ENCODE measurements at places on chromosomes 11 and 22.

- DNase-seq = no peak
These were observed 187.2 kb downstream of the SPON1 start for GRCh38 chr11:14149683-14150082.

DNA sequence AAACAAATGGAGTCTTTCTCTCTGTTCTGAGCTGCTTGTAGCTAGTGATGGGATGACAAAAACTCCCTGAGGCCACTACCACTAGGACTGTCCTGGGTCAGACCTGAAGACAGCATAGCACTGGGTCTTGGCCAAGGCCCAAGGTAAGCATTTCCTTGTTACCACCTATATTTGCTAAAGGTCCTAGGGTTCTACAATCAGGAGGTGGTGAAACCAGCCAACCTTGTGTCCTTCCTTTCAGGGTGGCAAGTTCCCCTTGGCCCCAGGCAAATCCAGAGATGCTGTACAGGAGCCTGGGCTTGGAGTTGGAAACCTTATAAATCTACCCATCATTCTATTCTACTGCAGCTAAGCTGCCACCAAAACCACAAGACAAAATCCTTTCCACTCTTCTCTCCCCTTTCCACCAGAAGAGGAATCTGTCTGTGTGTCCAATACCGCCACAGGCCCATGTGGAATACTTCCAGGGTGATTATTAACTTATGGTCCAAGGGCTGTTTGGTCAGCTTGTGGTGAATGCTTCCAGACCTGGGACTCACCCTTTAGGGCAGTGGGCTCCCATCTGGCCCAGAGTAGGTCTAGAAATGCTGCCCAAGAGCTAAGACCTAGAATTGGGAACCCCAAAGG lies 16.8 kb downstream of the SLC22A25 start:
- DNase-seq = no peak

- peak; percentile 69 for DNase-seq
These were observed 35.8 kb downstream of the TNKS1BP1 start for GRCh38 chr11:57288771-57289579.

DNA sequence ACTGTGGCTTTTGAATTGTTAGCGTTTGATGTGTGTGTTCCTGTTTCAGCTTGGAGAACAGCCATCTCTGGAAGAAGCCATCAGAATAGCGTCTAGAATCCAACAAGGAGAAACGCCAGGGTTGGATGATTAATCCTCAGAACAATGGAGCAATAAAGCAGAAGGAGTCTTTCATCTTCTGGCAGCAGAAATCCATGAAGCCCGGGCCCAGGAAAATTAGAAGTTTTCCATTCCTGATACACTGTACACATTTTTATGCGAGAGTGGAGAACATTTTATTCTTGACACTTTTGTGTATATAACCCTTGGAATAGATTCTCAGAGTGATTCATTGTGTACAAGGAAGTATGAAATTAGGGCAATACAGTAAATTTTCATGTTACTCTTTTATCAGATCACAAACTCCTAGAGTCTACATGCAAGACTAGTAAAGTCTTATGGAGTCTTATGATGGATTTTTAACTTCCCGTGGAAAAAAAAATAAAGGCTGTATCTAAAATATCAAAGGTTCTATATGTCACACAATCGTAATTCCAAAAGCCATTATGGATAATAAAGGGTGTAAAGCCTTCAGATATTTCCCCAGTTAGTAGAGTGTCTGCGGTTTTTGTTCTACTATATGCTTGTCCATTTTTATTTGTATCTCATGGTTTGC lies 45.9 kb upstream of the WEE1 start:
- DNase-seq = peak; percentile 65

DNA sequence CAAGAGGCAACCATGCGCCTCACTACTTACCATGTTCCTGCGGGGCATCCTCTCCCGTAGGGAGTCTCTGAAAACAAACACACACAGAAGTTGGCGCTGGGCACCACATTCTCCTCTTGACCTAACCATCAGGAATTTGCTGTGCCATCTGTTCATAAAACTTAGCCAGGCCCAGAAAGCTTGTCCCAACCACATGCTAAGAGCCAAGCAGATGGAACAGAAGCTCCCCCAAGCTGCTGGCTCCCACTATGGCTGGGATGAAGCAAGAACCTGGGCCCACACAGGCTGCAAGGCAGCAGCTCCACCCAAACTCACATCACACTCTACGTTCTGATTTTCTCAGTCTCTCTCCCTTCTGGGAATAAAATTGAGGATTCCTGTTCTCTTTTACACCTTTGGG lies 17.4 kb downstream of the HPS4 start:
- peak; percentile 17 for DNase-seq

- no peak for DNase-seq
These were observed 4.9 kb downstream of the SCGB1C1 start for GRCh38 chr11:197741-198235.

- peak; percentile 45 for DNase-seq
These were observed 34.1 kb downstream of the SERGEF start for GRCh38 chr11:17978553-17979287.

GRCh38 chr11:128610721-128611617 lies 23.6 kb upstream of the ETS1 start:
- no peak for DNase-seq

DNA sequence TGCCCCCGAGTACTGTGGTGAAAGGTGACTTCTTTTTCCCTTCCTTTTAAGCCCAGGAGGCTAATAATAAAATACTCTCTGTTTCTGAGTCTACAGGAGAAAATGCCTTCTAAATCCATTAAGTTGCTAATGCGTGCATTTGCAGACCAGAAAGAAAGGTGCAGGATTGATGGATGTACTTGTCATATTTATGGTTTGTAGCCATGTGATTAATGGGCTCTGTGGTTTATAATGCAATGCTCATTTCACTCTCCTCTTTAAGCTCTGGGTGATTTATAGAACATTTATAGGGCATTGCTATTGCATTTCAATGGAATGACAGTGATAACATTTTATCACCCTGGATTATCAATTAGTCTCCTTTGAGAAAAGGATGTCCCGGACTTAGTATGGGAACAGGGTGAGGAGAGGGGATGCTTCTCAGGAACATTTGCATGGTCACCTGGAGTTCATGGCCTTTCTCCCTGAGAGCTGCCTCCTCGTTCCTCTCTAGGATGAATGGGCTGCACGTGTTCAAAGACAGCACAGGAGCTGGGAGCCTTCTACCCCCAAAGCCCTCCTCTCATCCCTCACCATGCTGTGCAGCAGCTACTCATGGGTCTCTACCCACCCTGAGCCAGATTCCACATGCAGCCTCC lies 82.8 kb upstream of the HMGXB4 start:
- no peak for DNase-seq

DNA sequence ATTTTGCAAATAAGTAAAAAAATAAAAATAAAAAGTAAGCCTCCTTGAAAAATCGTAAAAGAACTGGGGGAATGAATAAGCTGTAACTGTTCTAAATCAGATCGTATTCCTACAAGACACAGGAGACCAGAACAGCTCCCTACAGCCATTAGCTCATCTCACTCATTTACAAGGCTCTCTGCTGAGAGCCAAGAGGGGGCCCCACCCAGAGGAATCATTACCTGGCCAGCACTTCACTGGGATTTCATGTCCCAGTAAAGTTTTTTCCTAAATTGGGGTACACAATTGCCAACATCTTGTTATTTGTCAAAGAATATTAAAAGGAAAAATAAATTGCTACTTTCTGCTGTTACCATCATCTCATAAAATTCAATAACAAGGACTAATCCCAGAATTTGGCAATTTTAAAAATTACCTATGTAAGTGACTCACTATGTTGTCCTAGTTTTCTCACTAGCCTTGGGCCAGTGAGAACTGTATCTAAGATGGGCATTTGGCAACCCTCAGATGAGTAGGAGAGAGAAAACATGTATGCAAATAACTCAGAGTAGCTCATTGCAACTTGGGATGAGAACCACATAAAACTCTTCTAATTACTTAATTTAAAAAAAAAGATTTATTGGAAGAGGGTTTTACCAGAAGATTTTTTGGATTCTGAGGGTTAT lies 18.4 kb upstream of the SMTN start:
- DNase-seq = no peak

- peak; percentile 35 for DNase-seq
These were observed 195.9 kb downstream of the CSNK2A3 start for GRCh38 chr11:11157185-11157584.

GRCh38 chr11:21069909-21070308 lies 400.5 kb downstream of the NELL1 start:
- DNase-seq = no peak

- no peak for DNase-seq
These were observed 45.8 kb downstream of the OSBPL5 start for GRCh38 chr11:3119141-3119821.

- DNase-seq = no peak
These were observed 139.6 kb downstream of the LARGE1 start for GRCh38 chr22:33780531-33781136.

DNA sequence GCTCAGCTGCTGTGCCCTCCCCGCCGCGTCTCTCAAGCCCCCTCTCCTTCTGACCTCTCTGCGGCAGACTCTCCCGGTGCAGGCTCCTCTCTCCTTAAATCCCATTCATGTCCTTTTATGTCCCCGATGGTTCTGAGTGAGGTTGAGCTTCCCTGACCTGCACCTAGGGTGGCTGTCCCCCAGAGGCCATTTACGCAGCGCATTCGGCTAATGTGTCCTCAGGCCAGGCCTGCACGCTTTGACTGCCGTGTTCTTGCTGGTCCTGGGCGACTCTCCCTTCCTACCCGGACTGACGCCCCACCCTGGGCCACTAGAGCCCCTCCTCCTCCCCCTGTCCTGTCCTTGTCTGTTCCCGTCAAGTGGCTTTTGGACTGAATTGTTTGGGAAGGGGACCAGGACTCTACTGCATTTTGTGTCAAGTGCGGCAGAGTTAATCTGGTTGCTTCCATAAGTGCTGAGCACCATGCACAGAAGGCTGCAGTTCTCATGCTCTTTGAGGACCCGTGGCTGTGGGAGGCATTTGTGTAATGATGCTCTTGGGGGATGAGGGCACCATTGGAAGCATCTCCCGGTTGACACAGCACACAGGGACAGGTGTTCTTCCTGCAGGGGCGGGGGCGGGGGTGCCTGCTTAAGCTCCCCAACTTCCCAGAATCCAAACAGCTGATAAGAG lies 37.1 kb downstream of the IGHMBP2 start:
- DNase-seq = no peak

- no peak for DNase-seq
These were observed 194.2 kb downstream of the HIPK3 start for GRCh38 chr11:33451364-33451763.

DNA sequence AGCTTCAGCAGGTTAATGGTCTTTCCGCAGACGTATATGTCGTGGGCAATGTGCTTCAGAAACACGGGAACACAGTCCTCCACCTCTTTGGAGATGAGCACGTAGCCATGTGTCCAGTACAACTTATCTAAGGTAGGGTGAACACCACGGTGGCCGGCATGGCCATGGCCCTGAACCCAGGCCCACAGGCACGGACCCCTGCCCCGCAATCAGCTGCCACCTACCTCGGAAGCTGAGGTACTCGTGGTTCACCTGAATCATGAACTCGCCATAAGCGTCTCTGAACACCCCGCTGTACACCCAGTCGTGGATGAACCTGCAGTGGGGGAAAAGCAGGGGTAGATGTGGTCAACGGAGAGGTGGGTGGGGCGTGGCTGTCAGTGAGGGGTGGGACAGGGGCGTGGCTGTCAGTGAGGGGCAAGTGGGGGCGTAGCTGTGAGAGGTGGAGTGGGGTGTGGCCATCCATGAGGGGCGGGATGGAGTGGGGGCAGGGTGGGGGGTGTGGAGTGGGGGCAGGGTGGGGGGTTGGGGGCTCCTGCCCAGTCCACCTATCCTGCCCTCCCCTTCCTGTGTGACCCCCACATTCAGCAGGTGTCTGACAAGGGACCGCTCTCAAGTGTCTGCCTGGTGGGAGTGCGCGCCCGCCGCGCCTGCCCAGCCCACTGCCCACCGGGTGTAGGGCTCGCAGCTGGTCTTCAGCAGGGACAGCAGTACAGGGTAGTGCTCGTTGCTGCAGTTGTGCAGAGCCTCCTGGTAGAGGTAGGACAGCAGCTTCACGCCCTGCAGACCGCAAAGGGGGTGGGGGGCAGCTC lies 18.6 kb downstream of the TUBGCP6 start:
- DNase-seq = no peak

GRCh38 chr11:118660681-118661424 lies 18.6 kb downstream of the TREH start:
- DNase-seq = no peak

- no peak for DNase-seq
These were observed 2.7 kb downstream of the CCND1 start for GRCh38 chr11:69643646-69644045.

DNA sequence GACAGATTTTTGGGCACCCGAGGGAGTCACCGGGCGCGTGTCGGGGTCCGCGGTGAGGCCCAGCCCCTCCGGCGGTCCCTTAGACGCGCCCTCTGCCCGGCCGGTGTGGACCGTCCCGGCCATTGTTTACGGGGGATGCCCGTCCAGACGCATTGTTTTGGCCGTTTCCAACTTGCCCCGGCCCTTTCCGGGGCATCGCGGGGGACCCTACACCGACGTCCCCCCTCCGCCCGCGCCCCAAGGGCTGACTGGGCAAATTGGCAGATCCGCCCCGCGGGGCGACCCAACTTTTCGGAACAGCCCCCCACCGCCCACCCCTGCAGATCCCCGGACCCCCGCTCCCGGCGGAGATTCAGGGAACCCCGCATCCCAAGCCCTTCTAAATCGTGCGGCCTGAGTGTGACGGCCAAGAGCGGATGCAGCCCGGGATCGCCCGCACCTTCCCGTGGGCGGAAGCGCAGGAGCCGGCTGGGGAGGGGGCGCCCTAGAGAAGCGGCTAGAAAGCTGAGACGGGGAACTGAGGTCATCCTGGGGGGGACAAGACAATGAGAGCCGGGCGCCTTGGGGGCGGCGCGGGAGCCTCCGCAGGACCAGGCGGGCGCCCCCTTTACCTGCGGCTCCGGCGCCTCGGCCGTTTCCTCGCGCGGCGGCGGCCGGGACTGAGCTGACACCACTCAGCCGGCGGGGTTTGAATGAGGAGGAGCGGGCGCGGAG lies 17.1 kb upstream of the CCT8L2 start:
- no peak for DNase-seq

GRCh38 chr11:47130543-47130942 lies 46.1 kb downstream of the ARFGAP2 start:
- DNase-seq = no peak

- DNase-seq = no peak
These were observed 33.9 kb downstream of the MAML2 start for GRCh38 chr11:96309016-96309642.

- DNase-seq = no peak
These were observed 35.3 kb upstream of the LRRC4C start for GRCh38 chr11:41494716-41495115.

DNA sequence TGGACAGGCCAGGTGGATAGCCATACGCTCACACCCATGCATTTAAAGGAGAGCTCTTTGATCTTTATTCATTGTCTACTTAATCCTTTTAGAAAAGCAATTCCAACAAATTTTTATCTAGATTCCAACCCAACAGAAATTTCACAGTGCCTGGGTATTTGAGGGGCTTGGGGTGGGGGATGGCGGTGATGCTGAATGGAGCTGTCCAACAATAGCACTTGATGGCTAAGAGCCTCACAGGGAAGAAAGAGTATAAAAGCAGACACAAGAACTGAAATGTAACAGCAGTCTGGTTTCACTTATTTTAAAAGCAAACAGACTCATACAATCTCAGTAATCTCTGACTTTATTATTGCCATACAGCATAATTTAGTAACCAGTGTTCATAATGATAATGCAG lies 101.8 kb upstream of the SORL1-AS1 start:
- DNase-seq = no peak

- no peak for DNase-seq
These were observed 26.8 kb upstream of the CACNG2 start for GRCh38 chr22:36730176-36730858.

GRCh38 chr11:56977314-56977713 lies 11.4 kb upstream of the OR5AK2 start:
- DNase-seq = no peak
